ENCODE measurements at places on chromosomes 1 and 21. TPM values are rescaled to one million over a fixed set of nuclear protein-coding genes. Genes with fewer than 3 reads are reported as not detected.

GRCh38 chr21:37005548-37006485 lies 685 bp upstream of the RIPPLY3 start:
- DNase-seq, result no peak

GUK1 gene
- total RNA-seq, result 430 TPM

DNA sequence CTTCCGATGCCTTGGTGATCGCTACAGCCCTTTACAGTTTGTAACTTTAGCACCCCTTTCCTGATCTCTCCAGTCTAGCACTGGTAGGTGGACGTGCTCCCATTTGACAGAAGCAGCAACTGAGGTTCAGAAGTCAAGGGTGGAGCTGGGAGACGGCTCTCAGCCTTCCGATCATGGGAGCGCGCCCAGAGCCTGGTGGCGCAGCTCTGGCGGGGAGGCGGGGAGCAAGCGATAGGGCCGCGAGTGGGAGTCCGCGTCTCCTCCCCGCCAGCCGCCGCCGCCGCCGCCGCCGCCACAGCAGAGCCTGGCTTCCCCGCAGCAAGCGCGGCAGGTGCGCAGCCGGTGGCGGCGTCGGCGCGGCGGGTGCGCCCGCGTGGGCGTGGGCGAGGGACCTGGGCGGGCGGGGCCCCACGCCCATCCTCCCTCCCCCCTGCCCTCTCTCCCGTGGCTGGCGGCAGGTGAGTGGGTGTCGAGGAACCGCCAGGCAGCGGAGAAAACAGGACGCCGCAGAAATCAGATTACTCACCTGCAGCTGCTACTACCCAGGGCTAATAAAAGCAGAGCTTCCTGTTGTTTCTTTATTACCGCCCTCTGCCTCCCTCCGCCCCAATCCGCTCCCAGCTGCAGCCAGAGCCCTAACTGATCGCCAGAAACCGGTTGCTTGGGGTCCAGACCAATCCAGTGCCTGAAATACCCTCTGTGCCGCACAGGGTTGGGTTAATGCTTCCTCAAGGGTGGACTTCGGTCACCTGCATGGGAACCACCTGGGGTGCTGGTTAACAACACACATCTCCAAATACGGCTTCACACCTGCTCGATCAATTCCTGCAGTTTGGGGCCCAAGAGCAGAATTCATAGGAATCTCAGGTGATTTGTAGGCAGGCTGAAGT lies 60.2 kb upstream of the ID3 start:
- DNase-seq, result no peak

- no peak for DNase-seq
Observed at GRCh38 chr1:65265296-65265650, 44.1 kb upstream of the DNAJC6 start.

EXO1 gene
- total RNA-seq, result not detected

C4BPA gene
- not detected for total RNA-seq
